ENCODE measurements at places on chromosomes 12 and 14.

DNA sequence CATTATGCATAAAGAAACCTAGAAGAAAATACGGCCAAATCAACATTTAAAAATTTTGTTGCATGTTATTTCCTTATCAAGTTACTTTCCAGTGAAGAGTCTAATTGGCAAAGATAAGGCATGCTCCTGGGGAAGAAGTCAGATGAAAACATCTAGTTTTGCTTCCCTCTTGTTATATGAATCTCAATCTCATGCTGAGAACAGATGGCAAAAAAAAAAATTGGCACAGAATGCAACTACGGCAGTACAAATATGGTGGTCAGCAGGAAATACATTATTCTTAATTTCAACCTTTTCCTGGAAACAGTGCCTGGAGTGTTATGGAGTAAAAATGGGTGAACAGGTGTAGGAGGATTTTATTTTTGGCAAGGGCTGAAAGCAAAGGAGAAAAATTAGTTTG, 32.8 kb downstream of the HECTD4 start:
- DNase-seq: peak; percentile 72

GRCh38 chr14:103118018-103118662, 5.1 kb upstream of the TNFAIP2 start:
- DNase-seq: peak; percentile 81

DNA sequence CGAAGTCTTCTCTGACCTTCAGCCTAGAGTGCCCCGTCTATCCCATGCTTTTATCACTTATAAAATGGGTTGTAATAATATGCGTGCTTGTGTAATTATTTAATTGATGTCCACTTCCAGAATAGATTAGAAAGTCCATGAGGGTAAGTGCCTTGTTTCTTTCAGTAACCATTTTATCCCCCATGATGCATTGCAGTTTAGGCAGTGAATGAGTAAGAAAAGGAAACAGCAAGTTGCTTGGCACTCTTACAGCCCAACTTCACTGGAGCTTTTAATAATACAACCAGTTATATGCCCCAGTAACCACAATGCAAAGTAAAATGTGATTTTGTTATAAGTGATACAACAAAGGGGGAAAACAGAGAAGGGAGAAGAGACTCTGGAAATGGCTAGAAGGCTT, 287.3 kb downstream of the MED13L start:
- no peak for DNase-seq

GRCh38 chr14:89524990-89525667, 108.1 kb upstream of the FOXN3 start:
- no peak for DNase-seq

- DNase-seq: no peak
Observed at GRCh38 chr14:34035177-34035933, 84.5 kb upstream of the EGLN3 start.

DNA sequence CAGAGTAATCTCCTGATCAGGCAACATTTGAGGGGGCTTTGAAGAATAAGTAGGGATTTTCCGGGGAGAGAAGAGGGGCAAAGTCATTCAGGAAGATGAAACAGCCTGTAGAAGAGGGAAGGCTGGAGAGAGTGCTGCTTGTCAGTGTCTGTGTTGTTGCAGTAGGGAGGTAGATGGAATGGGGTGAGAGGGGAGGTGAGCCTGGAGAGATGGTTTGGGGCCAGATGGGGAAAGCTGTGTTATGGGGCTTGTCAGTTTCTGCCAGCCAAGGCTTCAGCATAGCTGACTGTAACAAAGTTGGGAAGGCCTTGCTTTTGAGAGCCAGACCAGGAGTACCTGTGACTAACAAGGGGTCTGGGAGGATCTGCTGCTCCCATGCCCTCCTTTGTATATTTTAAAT, 18.0 kb downstream of the BICD1 start:
- no peak for DNase-seq

GRCh38 chr12:25592725-25593495, 39.8 kb upstream of the LMNTD1 start:
- no peak for DNase-seq
